ENCODE measurements at places on chromosomes 5 and 9. TPM values are rescaled to one million over a fixed set of nuclear protein-coding genes. Genes with fewer than 3 reads are reported as not detected.
A peak's percentile ranks its signal among the peaks of the same experiment; 100 is the strongest.

DNA sequence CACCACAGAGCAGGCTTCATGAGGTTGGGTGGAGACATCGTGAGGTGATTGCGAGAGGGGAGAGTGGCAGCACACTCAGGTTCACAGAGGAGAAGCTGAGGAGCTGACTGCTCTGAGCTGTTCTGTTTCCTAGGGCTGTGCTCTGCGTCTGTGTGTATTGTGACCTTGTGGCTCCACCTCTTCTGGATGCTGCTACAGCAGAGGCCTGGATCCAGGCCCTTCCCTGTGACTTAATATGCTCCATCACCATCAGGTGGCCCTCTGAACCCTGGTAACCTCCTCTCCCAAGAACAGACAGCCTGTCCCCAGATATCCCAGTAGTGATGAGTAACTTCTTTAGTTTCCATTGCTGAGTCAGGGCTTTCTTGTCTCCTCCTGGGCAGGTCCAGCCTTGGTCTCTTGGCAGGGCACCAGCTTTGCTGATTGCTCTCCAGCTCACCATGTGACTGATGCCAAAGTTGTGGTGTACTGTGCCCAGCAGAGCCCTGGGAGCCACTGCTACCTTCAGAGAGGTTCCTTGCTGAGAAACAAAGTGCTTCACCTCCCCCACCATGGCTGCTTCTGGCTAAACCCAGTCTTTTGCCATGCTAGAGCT is 212.8 kb upstream of the CHD1 start:
- no peak for DNase-seq

Gene FAM221B
- not detected for total RNA-seq

GRCh38 chr5:88826646-88827585 is 56.1 kb downstream of the MEF2C start:
- peak; percentile 26 for DNase-seq

- DNase-seq, result peak; percentile 68
These were observed 836 bp downstream of the PCSK5 start for GRCh38 chr9:75891277-75891741.

DNA sequence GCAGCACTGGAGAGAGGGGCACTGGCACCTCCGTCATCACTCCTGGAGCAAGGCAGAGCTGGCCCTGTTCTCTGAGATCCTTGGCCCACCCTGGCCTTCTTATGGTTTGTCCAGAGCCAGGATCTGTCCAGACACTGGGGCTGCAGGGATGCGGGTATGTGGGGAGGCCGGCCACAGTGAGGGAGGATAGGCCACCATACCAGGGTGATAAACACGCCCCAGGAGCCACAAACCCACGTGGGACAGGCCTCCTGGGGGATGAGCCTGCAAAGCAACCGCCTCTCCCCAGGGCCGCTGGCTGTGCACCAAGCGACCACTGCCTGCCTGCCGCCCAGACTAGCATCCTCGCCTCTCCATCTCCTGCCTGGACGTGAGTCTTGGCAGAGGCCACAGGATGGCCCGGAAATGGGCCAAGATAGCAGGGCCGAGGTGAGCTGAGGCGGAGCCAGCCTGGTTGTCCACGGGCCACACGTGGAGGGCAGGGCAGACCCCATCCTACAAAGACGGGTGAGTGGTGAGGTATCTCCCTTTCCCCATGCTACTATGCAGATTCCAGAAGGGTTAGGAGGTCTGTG is 4.5 kb downstream of the OBP2A start:
- no peak for DNase-seq

All from activated CD4-positive, alpha-beta T cell treated with anti-CD3 and anti-CD28 coated beads for 36 hours (primary cell).